ENCODE measurements at places on chromosomes 13 and 19.

- peak; percentile 14 for DNase-seq
Measured at GRCh38 chr13:25744178-25744577, 307.6 kb downstream of the SHISA2 start.

DNA sequence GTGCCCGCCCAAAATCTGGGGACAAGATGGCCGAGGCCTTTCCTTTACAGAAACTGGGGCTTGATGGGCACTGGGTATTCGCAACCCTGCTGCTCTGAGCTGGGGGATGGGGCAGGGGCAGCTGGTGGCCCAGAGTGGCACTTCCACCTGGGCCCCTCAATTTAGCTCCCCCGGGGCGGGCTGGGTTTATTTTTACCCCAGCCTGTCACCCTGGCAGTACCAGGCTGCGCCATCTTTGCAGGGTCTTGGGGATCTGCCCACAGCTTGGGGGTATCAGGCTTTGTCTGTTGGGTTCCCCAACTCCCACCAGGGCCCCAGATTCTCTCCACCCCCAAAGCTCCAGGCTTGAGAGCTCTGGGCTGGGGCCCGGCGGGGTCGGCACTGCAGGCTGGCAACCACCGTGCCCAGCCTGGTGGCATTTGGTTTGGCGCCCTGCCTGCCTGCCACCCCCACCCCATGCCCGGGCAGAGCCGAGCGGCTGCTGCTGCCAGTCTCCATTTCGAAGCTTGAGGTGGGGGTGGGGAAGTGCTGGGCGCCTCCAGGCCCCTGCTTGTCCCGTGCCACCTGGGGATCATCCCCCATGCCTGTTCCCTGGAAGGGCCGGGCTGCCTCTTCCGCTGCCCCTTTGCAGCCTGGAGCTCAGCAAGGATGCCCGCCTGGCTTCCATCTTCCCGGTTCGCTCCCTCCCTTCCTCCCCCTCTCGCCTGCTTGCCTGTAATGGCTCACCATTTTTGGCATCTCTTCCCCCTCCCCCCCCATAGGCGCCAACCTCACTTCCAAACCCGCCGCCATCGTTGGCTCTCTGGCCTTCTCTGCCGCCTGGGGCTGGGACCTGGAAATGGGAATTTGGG is 11.4 kb downstream of the NFIX start:
- no peak for DNase-seq

GRCh38 chr13:82477436-82477835 is 1404.8 kb downstream of the SLITRK1 start:
- DNase-seq: no peak

DNA sequence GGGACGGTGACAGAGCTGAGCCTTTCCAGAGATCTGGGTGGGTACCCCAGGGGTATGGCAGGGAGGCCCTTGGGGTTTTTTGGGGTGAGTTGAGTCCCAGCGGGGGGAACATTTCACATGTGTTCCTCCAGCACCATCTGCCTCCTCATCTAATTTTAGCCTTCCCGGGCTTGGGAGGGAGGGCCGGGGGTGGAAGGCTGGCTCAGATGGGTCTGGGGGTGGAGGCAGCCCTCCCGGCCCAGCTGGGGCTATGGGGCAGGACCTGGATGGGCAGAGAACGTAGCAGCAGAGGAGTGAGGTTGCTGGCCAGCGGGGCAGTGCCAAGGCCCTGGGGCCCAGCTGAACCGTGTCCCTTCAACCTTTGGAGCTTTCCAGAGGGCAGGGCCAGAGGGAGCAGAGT is 23.5 kb downstream of the ADGRL1 start:
- DNase-seq: no peak

DNA sequence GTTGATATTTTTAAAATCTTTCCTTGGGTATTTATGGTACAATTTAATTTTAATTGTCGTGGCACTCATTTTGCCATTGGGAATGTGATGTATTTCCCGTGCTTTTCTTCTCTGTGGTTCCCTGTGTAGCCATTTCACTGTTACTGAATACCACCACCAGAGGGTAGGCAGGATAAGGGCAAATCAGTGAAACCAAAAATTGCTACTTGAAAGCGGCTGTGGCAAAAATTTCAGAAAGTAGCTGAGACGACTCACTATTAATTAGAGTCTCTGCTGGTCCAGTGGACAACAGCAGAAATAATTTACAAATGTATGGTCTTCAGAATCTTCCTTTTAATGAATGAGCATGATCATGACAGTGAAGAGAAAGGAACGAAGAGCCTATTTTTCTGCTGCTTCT is 34.4 kb upstream of the MIR17HG start:
- peak; percentile 44 for DNase-seq

Data from fibroblast of skin of scalp (primary cell).